ENCODE measurements at places on chromosomes 7 and 10.

DNA sequence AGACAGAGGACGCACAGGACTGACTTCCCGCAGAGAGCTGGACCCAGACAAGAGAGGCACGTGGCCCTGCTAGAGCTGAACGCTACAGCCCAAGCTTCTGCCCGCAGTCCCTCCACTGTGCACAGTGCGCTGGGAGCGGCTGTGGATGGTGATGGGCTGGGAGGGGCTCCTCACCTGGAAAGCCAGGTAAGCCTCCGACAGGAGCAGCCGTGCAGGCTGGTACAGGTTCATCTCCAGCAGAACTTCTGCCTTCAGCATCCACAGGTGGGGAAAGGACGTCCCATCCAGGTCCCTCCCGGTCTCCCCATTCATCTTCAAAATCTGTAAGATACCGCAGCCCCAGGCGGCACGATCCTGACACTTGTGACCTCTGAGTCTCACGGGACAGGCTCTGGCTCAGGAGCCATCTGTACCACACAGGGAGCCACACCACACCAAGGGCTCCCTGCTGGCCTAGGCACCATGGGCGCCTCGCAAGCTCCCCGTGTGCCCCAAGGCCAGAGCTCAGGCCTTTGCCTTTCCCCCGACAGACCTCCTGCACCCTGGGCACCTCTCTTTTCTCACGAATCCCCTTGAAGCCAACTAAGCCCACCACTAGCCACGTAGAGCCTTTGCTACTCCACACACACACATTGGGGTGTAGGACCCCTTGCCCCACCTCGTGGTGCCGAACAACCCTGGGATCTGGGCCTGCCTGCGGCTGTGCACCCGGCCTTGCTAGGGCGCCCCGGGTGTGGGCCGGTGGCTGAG lies 76.3 kb downstream of the CFAP46 start:
- no peak for DNase-seq

DNA sequence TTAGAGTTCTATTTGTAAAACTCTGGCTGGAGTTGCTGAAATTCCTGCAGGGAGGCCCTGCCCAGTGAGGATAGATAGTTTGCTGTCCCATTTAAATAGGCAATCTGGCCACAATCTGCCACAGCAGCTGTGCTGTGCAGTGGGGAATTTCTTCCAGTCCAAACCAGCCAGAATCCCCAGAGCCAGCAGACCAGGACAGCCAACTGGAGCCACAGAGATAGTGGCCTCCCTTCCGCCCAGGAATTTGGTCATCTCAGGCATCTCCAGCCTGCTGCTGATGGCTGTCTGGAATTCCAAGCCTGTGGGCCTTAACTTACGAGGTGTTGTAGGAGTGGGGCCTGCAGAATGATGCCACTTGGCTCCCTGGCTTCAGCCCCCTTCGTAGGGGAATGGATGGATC lies 643.4 kb downstream of the DNAJB9 start:
- no peak for DNase-seq

DNA sequence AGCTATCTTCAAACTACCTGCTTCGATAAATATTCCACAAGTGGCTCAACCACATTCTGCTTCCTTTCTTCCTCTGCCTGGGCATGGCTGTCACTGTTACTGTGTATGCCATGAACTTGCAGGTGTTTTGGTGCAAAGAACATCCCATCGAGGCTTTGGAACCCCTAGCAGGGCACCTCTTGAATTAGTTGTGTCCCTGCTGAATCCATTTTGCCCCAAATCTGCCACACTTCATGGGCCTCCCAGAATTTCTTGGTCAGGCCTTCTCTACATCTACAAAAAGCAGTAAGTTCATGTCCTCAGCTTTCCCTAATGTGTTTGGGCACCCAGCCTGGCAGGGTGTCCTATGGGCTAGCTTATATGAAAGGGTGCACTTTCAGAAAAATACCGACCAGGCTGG lies 53.6 kb downstream of the AKR1B1 start:
- DNase-seq, result no peak

DNA sequence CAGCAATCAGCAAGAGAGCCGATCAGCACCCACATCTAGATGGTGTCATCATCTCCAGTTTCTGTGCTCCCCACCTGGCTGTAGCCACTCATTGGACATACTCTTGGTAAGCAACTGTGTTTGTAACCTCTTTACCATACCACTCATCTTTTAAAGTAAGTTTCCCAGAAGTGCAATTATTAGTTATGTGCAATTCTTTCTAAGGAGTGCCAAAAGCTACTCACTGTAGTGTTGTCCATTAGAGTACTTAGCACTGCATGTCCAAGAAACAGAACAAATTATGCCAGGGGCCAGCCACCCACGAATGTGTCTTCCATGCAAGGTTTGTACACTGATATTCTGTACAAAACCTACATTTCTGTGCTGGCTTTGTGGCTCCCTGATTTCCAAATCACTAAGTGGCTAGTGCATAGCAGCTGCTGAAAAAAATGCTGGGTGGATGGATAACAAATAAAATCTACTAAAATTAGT lies 131.9 kb downstream of the SRPK2 start:
- DNase-seq, result no peak

- DNase-seq, result no peak
Measured at GRCh38 chr10:84196941-84197340, 2.6 kb downstream of the CDHR1 start.

DNA sequence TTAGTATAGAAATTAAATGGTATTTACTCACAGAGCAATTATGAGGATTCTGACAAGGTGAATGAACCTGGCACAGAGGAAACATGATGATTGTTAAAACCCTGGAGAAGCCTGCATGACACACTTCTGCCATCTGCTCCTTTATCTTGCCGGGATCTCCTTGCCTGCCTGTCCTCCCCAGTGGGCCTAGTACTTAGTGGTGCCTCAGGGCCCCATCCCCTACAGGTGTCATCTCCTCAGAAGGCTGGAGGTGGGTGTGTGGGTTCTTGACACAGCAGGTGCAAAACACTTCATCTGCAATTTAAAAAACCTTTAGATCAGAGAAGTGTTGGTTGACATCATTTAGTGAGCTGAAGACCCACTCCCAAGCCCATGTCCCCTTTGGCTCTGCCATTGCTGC lies 261.2 kb downstream of the ADRA2A start:
- no peak for DNase-seq

- no peak for DNase-seq
Measured at GRCh38 chr7:44748948-44749731, 493 bp downstream of the ZMIZ2 start.

- DNase-seq, result peak; percentile 21
Measured at GRCh38 chr7:77326131-77326530, 90.0 kb downstream of the GSAP start.

- no peak for DNase-seq
Measured at GRCh38 chr10:71334221-71334791, 15.2 kb downstream of the SLC29A3 start.

GRCh38 chr7:70506434-70506833 lies 625.5 kb upstream of the GALNT17 start:
- no peak for DNase-seq

DNA sequence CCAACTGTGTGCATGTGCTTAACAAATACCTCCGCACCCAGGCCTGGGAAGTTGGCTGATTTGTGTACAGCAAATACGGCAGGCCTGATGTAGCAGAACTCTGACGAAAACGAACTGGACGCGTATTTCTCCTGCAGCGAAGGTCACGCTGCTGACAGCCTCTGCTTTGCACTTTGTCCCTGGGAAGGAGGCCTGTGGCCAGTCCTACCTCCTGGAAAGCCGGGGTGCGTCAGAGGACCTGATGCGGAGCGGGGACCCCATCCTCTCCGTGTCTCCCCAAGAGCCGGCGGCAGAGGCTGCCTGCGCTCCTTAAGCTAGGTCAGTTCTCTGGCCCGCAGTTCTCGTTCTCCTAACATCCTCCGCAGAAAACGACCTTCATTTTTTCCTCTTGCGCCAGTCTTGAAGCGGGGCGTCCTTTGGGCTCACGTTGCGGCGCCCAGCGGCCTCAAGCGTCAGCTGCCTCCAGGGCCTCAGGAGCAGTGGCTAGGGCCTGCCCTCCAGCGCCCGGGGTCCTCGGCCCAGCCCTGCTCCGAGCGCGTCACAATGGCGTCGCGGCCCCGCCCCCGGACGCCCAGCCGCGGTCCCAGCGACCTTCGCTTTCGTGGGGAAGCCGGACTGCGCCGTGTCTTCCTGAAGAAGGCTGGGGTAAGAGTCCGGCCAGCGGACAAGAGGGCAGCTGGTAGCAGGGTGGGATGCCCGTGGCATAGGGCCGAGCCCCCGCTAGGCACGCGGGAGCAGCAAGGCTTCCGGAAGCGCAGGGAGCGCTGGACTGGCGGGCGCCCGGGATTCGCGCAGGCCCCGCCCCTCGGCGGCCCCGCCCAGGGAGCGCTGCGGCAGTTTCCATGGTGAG lies at the start of gene ZNF487:
Gene ZNF487 (plus strand): TSS at position 821 of the 850 bp plus-strand sequence. CDS start 38,703 bp downstream, outside the sequence.
- DNase-seq, result peak; percentile 90

- no peak for DNase-seq
Measured at GRCh38 chr7:753190-753589, 26.1 kb upstream of the PRKAR1B start.

DNA sequence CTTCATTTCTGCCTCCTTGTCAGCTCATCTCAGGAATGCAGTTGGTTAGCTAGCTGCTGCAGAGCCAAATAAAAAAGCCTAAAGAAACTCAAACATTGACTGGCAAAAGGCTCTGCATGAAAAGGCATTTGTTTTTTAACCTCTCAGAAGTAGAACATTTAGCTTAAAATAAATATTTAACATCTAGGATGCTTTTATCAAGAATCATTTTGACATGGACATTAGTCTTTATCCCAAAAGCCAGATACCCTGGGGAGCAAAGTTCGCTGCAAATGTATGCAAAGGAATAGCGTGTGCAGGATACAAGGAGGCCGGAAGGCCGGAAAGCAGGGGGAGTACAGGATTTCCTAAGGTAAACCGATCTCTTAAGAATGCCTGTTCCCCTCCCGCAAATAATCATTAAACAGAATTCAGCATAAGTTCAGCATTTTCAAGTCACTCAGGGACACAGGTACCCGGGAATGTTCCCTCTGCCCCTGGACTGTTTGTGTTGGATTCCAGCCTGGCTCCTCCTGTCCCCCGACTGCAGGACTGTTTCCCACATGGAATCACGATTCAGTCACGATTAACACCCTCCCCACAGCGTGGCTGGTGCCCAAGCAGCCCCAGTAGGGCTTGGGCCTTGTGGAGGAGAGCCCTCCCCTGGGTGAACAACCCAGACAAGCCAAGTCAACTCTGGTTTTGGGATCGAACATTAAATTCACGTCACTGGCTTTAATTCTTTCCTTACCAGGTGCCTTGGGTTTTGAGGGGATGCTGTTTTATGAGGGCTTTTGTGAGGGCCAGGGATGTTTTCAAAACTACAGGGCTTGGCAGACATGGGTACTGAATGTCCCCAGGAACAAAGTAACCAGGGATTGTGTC lies 97.8 kb downstream of the HIPK2 start:
- no peak for DNase-seq

GRCh38 chr7:157263156-157263555 lies 73.6 kb upstream of the DNAJB6 start:
- DNase-seq, result no peak

GRCh38 chr7:102230593-102230992 lies 56.1 kb upstream of the SH2B2 start:
- DNase-seq, result no peak

Data from activated CD4-positive, alpha-beta T cell treated with anti-CD3 and anti-CD28 coated beads, Interleukin-2, Interleukin-4, amounts not matched to agents 100 ng/mL and 50 ng/mL, durations not matched to agents 16 hours and 8 hours (primary cell).